Stimulated activated CD8-positive, alpha-beta memory T cell treated with anti-CD3 and anti-CD28 coated beads, Interleukin-4, amount 100 ng/mL, for 48 hours (primary cell): ENCODE measurements at places on chromosomes 11 and 22.

- DNase-seq, result no peak
Measured at GRCh38 chr11:71372693-71373657, 75.2 kb downstream of the DHCR7 start.

DNA sequence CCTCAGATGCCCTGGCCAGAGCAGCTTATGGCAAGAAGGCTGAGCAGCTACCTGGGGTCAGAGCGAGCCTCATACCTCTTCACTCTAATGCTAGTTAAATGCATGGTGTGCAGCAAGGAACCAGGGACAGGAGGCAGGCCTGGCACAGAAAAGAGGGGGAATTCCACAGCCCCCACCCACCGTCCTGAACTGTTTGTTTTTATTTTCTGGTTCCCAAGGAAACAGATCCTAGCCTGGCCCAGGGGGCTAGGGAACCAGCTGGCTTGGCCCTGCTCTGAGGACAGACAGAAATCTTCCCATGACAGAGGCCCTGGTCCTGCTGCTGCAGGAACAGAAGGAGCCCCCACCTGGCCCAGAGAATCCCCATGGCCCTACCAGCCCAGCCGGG is 40.4 kb downstream of the SLCO2B1 start:
- no peak for DNase-seq

DNA sequence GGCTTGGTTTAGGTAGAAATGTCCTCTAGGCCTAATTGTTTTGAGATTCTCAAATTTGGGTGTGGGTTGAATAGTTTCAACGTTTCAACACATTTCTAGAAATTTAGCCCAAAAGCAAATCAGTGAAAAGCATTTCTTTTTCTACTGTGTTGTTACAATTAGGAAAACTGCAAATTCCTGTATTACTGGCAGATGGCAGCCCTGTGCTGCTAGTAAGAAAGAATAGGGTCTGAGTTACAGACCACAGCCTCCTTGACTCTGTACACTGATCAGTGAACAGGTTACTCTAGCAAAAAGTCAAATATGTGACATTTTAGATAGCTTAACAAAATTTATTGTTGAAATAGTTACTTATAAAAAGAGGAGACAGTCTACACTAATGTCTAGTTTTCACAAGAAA is 703.0 kb downstream of the JRKL start:
- DNase-seq, result no peak

DNA sequence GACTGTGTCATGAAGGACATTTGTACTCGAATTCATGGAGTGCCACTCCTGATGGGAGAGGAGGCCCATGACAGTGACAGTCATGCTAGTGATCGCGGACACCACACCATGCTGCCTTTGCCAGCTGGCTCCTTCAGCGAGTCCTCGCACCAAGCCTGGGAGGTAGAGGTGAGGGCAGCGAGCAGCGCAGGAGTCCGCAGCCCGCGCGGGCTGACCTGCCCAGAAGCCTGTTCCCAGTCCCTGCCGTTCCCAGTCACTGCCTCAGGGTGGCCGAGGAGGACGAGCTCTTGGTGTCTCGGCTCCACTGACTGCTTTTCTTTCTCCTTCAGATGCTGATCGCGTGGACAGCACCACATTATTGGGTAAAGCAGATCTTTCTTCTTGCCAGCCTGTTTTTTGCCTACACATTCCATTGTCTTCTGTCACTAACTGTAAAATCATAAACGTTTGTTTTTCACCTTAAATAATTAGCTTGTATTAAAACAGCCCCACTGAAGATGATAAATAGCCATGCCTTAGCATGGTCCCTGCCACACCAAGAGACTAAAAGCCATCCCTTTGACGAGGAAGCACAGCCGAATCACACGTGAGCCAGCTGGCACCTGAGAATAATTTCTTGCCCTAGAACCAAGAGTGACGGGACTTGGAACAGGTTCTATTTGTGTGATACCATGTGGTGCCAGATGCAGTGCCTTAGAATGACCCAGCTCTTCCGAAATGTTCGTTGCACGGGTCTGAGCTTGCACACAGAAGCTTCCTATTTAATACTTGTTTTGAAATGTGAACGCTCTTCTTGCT is 25.5 kb downstream of the FAM118A start:
- DNase-seq, result no peak

- no peak for DNase-seq
Measured at GRCh38 chr22:23789121-23789520, 2.4 kb downstream of the SMARCB1 start.

DNA sequence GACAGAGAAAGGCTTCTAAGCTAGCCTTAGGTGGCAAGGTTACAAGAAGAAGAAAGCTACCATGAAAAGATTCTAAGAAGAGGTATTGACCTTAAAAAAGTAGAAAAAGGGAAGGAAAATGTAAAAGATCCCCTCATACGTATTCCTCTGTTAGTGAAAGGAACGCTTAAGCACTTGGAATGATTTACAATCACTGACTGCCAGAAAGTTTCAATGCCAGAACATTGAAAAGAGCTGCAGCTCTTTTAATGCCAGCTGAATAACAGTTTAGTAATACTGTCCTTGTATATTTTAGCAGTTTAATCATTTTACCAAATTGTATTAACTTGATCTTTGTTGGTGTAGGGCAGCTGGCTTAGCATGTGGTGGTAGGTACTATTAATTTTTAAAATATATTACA is 650.7 kb downstream of the FAM181B start:
- no peak for DNase-seq

DNA sequence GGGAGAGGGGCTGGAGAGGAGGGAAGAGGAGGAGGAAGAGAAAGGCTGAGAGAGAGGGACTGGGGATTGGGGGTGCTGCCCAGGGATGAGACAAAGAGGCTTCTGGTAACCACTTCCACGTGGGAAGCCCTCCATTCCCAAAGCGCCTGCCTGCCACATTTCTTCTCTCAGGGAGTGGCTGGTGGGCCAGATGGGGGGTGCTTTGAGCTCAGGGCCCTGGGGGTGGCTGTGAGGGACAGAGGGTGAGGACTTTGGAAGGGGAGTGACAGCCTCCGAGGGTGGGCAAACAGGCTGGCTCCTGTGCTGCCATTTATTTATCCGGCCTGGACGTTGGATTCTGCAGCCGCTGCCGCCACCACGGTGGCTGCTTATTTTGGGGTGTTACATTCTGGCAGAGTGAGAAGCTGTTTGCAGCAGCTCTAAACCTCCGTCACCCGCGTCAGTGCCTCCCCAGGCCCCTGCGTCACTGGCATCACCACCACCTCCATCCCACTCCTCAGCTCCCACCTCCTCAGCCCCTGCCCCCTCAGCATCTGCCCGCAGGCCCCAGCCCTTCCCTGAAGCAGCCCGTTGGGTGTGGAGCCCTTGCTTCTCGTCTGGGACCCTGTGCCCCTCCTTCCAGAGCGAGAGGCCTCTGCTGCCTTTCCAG is 1.6 kb downstream of the RTN4RL2 start:
- no peak for DNase-seq

DNA sequence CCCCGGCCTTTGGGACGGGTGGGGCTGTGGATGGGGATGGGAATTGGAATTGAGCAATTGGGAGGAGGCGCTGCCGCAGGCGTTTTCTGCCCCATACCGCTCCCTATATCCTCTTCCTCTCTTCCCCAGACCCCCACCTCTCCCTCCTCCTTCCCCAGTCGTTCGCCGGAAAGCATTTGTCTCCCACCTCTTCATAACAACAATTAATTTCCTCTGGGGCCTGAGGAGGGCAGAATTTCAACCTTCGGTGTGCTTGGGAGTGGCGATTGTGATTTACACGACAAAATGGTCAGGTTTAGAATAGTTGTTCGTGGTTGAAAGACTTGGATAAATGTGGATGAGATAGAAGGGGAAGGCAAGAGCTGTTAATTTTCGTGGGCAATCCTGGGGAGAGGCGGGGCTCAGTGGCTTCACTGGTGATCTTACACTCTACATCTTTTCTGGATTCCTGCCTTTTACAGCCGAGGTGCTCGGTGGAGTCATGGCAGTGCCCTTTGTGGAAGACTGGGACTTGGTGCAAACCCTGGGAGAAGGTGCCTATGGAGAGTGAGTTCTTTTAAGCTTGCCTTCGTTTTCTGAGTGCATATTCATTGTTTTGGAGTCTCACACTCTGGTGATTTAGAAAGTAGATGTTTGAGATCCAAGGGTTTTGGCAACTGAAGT is 1.5 kb downstream of the CHEK1 start:
- peak; percentile 28 for DNase-seq

- no peak for DNase-seq
Measured at GRCh38 chr11:66933531-66933930, 24.7 kb downstream of the PC start.

DNA sequence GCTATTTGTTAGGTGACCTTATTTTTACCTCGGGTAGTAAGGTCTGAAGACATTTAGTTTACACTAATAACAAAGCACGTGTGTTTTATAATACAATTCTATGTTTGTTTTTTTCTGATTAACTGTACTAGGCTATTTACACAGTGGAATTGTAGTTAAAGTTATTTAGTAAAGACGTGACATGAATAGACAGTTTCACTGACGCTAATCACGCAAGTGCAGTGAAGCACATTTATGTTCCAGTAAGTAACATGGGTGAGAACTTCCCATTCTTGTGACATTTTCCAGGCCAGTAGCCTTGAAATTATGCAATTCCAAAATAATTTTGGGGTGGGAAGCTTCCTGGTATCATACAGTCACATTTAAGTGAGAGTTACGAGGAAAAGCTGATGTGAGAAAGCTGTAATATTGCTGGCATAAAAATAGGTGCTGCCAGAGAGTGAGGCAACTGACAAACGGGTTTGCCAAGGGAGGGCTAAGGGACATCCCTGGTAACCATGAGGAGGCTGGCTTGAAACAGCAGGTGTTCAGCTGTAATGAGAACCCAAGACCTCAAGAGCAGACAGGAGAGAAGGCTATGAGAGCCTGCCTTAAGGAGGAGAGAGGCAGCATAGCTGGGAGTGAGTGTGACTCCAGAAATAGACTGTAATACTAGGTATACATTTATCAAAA is 378.8 kb downstream of the DCDC1 start:
- no peak for DNase-seq

- DNase-seq, result no peak
Measured at GRCh38 chr22:42256930-42257329, 13.5 kb downstream of the TCF20 start.

GRCh38 chr11:14643697-14644225 is at the start of gene PDE3B:
Gene PDE3B (plus strand): TSS chr11:14643804. CDS start chr11:14644076, 272 bp downstream.
- peak; percentile 86 for DNase-seq

GRCh38 chr11:126415128-126415527 is 59.6 kb downstream of the ST3GAL4 start:
- DNase-seq, result no peak

- no peak for DNase-seq
Measured at GRCh38 chr11:12784445-12784844, 110.2 kb downstream of the TEAD1 start.

DNA sequence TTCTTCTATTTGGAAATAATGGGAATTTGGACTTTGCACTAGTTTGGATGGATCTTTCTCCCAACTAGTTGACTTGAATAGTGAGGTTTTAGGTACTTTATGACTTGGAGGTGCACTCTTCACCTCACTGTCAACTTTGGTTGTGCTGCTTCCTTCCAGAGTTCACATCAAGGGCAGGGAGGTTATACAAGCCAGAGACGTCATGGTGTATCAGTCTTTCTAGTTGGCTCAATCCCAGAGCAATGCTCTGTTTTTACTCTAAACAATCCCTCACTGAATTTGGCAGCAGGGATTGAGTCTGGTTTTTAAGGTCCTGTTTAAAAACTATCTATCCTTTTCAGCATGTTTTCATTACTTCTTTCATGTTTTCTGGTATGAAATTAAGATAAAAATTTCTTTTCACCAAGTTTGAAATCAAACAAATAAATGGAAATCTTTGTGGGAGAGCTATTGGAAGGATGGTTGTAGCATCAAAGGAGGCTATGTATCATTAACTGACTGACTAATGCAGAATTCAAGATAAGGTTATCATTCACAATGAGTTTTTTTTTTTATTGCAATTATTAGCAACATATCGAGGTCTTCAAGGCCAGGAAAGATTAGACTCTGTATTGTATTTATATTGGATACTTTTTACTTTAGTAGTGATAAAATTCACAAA is 28.0 kb upstream of the ZBED5 start:
- no peak for DNase-seq

- DNase-seq, result no peak
Measured at GRCh38 chr22:16562711-16563554, 29.7 kb downstream of the CCT8L2 start.

DNA sequence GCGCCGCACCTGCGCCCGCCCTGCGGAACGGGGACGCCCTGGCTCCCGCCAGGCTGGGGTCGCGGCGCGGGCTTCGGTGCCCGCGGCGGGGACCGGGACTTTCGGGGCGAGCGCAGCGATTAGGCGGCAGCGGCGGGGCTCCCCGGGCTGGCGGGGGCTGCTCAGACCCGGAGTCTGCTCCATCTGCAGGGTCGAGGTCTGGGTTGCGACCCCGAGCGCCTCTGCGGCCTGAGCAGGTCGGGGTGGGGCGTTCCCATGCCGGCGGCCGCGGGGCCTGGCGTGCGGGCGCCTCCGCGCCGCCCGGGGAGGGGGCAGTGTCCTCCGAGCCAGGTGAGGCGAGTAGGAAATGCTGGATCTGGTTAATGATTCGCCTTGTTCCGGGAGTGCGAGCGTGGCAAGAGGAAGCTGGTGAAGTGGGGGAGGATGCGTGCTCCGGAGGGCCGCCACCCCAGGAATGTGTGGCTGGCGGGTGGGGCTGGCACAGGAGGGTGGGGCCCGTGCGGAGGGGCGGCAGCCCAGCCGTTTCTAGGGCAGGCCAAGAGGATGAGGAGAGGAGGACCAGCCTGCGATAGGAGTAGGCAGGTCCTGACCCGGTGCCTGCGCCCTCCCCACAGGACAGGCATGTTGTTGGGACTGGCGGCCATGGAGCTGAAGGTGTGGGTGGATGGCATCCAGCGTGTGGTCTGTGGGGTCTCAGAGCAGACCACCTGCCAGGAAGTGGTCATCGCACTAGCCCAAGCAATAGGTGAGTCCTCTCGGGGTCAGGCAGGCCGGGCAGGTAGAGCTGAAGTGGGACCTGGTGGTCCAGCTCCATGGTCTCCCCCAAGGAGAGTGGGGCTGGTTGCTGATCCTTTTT is 606 bp downstream of the RASSF7 start:
- DNase-seq, result no peak

GRCh38 chr22:28937206-28938025 is 54.0 kb downstream of the ZNRF3 start:
- DNase-seq, result no peak

- DNase-seq, result no peak
Measured at GRCh38 chr11:67044496-67044895, 12.2 kb upstream of the RHOD start.

- no peak for DNase-seq
Measured at GRCh38 chr11:73168925-73169579, 26.9 kb upstream of the FCHSD2 start.
